ENCODE measurements at places on chromosomes 1 and 21.

DNA sequence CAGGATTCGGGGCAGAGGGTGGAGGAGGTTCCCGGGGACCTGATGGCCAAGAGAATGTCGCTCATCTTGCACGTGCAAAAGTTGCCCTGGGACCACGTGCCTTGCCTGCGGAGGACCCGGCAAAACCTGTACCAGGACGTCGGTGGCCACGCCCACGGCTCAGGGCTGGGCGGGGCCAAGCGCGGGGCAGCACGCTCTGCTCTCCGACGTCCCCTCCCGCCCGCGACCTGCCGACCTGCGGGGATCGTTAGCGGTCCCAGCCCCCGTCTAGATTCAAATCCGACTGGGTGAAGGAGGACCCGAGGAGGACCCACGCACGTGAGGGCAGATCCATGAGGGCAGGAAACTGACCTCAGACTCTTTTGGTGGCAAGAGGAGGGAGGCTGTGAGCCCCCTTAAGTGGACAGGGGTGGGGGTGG is at the start of gene C1orf167:
Gene C1orf167 (plus strand): TSS at position 206 of the 419 bp plus-strand sequence. CDS start 2,208 bp downstream, outside the sequence.
- DNase-seq: no peak

GRCh38 chr1:179079113-179079761 is 2.6 kb upstream of the TOR3A start:
- peak; percentile 89 for DNase-seq

GRCh38 chr1:226738421-226738994 is 574 bp downstream of the ITPKB start:
- DNase-seq: peak; percentile 50

- no peak for DNase-seq
Measured at GRCh38 chr1:202168861-202169260, 8.5 kb upstream of the PTPN7 start.

DNA sequence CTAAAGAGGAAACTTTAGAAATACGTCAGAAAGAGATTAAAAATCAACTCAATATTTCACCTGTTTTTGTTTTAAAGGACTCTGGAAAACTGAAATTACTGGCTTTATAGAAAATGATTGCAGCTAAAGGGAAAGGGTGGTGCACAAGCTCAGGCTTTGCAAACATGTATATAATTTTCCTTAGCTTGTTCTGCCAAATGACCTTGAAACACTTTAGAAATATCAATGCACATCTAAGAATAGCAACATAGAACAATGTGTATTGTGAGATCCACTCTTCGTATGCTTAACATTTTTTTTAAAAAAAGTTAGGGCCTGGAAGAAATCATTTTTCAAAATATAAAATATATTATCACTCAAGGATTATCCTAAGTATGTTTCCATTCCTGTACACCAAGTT is 143.9 kb downstream of the NTPCR start:
- DNase-seq: peak; percentile 25

DNA sequence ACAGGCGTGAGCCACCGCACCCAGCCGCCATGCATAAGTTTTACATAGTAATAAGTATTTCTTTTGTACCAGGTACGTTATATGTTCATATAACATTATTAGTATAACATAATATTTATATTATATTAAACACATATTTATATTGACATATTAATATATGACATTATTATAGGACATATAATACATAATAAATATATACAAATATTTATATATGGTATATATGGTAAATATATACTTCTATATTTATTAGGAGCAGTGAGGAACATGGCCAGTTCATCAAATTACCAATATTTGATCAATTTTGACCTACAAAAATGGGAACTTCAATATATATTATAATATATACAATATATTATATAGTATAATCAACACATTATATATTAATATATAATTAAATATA is 245.9 kb upstream of the FGGY start:
- DNase-seq: no peak

DNA sequence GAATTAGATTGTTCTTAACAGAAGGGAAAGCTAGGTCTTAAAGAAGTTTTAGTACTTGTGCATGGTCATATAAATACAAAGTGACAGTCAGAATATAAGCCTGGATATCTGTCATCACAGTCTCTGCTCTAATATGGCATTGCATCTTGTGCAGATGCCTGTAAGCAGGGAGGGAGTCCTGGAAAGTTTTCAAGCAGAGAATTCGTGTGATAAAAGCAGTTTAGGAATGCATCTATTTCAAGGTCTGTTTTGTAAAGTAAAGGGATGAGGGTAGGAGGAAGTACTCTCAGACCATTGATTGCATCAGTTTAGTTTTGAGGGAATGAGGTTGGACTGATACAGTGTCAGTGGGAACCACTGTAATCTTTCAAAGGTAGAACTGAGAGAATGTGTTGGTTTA is 30.6 kb downstream of the IARS2 start:
- no peak for DNase-seq

GRCh38 chr21:43921571-43921978 is 56.6 kb downstream of the AGPAT3 start:
- DNase-seq: no peak

- DNase-seq: no peak
Measured at GRCh38 chr1:175524003-175524402, 219.4 kb downstream of the TNR start.

GRCh38 chr1:43976045-43976444 is 1.3 kb downstream of the ATP6V0B start:
- no peak for DNase-seq

DNA sequence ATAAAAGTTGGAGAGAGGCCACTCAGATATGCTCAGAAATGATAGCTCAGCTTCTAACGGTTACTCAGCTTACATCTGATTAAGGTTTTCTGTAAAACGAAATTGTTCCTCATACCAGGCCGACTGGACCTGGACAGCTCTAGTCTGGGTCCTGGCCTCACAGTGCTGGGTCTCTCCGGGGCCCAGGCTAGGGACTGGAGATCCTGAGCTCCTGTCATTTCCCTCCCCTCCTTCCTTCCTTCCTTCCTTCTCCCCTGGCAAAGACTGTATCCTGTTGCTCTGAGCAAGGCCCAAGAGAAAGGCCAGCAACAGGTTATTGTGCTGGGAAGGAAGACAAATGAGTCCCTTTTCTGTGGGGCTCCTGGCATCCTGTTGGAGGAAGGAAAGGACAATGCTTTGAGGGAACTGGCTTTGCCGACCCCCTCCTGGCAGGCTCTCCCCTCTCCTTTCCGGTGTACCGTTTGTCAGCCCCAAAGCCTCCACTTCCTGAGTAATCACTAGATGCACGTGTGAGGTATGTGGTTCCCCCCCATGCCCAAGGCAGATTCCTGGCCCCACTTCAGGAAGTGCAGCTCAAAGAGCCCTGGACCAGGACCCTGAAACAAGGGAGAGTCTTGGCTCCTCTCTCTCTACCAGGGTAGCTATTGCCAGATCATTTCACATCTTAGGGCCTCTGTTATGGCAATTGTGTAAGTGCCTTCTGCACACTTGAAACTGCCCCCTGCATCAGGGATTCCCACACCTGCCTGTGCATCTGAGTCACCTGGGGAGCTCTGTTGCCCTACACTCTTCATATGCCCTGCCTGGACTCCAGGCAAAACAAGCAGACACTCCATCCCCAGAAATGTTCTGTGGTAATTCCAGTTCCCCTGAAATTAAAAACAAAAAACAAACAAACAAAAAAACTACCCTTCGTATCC is 212.7 kb upstream of the FGGY start:
- DNase-seq: no peak

- no peak for DNase-seq
Measured at GRCh38 chr1:242212401-242212800, 213.5 kb upstream of the MAP1LC3C start.

DNA sequence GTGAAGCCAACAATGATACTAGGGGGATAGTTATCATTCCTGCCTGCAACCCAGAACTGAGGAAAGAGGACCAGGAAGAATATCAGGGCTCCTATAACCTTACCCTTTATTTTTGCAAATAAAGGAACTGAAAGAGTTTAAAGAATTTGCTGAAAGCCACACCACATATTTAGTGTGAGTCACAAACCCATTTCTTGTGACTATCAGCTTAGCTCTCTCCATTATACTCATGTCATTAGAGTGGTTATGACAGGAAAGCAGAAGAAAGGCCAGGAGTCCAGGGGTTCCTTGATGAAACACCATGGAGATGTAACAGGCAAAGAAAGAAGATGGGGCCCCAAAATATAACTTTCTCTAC is 141.1 kb upstream of the SAMSN1 start:
- no peak for DNase-seq

GRCh38 chr1:44261962-44262361 is 48.7 kb downstream of the DMAP1 start:
- DNase-seq: no peak

DNA sequence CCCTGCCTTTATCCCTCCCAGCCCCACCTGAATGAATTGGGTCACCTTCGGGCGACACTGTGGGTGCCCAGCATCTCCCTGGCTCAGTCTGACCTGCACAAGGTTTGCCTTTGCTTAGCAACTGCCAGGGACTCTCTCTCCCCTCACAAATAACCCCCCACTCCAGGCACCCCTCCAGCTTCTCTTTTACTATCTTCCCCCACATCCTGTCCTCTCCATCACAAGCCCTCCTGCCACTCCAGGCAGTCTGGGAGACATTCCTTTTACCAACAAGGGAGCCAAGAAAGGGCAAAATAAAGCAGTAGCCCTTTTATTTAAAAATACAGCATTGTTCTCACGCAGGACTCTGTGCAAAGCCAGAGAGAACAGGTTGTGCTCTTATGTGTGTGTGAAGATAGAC is 23.9 kb downstream of the LGR6 start:
- DNase-seq: no peak

DNA sequence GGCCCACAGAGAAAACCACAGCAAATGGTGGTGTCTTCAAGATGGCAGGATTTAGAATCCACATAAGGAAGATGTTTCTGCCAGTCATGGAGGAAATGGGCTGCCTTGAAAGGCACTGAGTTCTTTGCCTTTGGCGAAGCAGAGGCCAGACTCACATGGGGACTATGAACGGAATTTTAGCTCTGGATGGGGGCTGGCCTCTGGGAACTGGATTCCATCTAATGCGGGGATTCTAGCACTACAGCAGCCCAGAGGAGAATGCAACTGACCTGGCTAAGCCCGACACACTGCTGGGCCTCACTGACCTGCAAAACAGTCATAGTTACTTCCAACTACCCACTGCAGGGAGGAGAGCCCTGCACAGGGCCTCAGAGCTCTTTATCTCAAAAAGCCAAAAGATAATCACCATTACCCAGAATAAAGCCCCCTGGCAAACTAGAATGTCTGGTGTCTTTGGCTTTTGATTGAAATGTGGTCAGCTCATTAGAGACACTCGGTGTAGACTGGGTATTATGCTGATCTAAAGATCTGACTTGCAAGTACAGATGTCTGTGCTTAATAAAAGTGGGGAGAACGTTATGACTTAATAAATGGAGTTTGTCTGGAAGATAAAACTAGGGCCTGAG is 11.6 kb downstream of the HCRTR1 start:
- DNase-seq: no peak

DNA sequence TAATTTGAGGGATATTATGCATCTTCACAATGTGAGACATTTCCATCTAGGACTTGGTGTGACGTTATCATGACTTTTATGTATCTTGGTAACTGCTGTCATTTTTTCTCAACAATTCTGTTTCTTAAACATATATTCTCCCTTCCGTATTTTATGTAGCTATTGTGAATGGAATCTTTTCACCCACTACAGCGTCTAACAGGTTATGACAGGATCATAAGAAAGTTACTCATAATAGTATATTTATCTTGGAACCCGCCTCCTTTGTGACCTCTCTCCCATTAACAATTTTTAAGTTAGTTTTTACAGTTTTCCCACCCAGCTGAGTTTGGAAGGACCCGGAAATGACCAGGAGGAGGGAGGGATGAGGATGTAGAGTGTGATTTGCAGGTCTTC is 6.8 kb upstream of the DMRTA2 start:
- no peak for DNase-seq

Data from tongue (tissue), 3 donors.